A549 treated with Mapracorat at 1 μM for 4 hours (cell line): ENCODE measurements at places on chromosomes 5 and 9. TPM values are rescaled to one million over a fixed set of nuclear protein-coding genes. Genes with fewer than 3 reads are reported as not detected.

Gene NUTM2F
- 0.06 to 0.07 TPM in 2 of 5 replicates, not detected in the others for total RNA-seq

Gene SCGB3A2
- total RNA-seq = not detected in 5 replicates

Gene LCP2
- not detected in 5 replicates for total RNA-seq

Gene SPINK6
- total RNA-seq = 0.45 to 1.1 TPM (median 0.57 TPM) in 5 replicates

Gene UBAP1
- 45.8 to 53.4 TPM (median 48.7 TPM) in 5 replicates for total RNA-seq

Gene ECSCR
- not detected in 5 replicates for total RNA-seq

Gene PCDHGA1
- total RNA-seq = 0.24 to 0.29 TPM (median 0.26 TPM) in 5 replicates
